ENCODE measurements at places on chromosomes 5 and 9.

DNA sequence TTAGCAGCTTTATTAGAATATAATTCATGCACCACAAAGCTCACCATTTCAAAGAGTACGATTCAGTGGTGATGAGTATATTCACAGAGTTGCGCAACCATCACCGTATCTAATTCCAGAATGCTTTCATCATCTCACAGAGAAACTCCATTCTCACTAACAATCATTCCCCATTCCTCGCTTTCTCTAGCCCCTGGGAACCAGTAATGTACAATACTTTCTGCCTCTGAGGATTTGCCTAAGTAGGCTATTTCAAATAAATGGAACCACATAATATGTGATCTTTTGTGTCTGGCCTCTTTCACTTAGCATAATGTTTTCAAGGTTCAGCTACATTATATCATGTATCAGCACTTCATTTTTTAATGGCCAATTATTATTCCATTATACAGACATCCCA, 145.1 kb upstream of the ADAMTS16 start:
- DNase-seq: peak; percentile 33

DNA sequence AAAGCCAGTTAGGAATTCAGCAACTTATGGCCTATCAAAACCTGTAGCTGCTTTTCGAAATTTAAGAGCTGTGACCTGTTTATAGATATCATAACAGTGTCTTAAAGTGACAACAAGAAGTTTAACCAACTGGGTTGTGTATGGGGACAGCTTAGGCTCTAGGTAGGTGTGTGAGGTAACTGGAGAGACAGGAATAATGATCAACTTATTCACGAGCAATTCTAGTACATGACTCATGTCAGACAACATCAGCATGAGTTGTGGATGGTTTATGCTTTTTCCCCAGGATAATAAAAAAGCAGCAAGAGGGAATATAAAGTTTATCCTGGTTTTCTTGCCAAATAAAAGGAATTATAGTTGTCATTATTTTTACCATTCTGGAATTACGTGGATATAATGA, 88.6 kb downstream of the GDNF start:
- no peak for DNase-seq

- peak; percentile 44 for DNase-seq
Measured at GRCh38 chr5:82045554-82046275, 73.9 kb downstream of the ATG10 start.

DNA sequence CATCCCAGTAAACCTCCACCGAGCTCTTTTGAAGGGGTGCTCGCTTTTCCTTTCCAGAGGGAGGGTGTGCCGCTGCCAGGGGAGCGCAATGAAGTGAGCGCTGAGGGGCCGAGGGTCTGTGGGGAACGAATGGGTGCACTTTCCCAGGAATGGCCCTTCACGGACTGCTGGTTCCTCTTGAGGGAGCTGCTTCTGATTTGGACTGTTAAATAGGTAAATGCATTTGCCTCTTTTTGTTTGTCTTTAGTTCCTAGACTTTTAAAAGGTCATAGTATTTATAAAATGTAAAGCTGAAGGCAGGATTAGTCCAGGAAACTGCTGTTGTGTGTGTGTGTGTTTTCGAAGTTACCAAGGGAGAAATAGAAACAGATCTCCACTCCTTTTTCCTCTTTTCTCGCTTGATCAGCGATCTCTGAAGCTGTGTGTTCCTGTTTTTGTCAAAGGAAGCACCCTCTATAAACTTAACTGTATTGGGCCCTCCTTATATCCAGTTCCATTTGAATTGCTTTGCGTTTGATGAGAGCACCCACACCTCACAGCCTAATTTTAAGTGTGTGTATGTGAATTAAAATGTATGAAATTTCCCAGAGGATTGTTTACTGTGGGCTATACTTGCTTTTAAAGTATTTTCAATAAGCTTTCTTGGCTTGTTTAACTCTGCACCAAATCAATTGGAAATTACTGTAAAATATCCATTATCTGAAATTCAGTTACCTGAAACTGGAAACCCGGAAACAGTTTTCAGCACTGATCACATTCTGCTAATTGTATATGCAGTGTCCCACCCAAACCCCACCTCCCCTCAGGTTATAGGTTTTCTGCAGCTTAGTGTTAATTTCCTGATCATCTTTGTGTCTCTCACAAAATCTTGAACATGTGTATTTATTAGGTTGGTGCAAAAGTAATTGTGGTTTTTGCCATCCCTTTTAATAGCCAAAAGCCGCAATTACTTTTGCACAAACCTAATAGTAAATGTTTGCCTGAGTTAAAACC, 966 bp downstream of the SNX2 start:
- DNase-seq: peak; percentile 5
